Right cardiac atrium (tissue), 5 donors: ENCODE measurements at places on chromosomes 6 and 20. TPM values are rescaled to one million over a fixed set of nuclear protein-coding genes. Genes with fewer than 3 reads are reported as not detected.

POPDC3 gene
- 48.2 TPM for total RNA-seq

GLYATL3 gene
- not detected for total RNA-seq

DNA sequence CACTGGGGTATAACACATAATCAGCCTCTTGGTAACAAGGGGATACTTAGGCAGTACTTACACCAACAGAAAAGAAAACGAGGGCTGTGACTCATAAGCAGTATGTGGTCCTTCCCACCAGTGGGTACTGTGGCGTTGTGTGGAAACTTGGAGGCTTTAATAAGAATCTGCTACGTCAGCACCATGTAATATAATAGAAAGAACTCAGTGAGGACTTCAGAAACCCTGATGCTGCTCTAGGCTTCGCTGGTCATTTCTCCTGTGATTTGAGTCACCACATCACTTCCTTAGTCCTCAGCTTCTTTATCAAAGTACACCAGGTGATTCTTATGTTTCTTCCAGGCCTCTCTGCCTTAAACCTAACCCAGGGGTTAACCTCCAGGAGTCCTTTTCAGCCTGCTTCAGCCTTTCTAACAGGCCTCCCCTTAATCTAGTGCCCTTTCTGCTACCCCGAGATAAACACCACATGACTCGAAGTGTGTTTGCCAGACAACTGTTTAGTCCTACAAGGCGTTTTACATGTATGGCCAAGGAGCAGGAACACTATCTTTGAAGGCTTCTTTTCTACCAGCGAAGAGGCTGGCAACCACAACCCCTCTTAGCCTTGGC, 68.5 kb downstream of the FYN start:
- no peak for DNase-seq

DNA sequence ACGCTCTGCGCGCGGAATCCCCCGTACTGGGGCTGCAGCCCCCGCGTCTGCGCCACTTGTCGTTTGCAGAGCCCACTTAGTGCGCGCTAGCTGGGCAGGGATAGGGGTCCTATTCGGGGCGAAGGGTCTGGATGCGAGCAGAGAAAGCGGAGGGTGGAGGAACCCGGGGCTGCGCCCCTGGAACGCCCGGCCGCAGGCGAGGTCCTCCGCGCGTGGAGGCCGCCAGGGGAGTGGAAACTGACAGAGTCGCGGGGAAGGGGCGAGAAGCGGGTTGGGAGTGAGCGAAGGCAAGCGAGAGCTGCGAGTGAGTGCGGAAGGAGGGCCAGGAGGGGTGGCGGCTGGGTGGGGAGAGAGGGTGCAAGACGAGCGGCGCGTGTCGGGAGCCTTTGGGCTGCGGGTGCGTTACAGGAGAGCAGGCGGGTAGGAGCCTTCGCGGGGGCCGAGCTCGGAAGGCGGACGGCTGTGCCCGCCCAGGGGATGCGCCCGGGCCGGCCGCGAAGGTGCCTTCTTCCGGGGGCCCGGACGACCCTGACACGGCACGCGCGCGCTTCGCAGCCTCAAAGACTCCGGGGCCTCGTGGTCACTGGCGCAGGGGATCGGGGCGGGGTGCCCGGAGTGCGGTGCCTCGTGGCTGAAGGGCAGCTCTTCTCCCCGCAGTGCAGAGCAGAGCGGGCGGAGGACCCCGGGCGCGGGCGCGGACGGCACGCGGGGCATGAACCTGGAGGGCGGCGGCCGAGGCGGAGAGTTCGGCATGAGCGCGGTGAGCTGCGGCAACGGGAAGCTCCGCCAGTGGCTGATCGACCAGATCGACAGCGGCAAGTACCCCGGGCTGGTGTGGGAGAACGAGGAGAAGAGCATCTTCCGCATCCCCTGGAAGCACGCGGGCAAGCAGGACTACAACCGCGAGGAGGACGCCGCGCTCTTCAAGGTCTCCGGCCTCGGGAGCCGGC, 1.2 kb downstream of the IRF4 start:
- DNase-seq, result no peak

DNA sequence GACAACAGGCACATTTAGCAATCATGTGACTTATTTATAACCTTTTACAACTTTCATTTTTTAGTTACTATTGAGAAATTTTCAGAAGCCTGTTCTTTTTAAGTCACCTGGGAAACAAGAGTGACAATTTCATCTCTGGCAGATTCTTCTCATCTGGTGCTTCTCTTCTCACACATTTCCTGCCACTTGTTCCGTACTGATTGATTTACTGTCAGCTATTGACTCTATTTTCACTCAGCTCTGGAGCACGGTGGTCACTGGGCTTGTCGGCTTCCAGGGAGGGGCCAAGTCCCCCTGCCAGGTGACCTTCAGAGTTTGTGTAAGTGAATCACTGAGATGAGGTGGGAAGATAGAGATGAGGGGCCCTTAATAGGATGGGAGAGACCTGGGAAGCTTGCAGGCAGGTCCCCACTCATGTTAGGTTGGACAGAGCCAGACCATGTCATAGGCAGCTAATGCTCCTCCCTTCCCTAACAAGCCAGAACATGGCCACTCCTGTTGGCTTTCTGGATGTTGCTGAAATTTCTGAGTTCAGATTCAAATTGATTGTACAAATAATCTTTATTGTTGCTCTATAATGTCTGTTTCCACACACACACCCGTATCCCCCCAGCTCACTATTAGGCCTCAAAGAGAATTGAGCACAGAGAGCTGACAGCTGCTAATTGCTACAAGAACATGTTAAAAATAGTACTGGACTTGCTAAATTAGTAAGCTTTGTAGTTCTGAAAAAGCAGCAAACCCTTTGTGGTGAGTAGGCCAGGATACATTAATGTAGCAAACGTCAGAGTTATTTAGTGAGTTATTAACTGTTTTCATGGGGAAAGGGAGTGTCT, 13.3 kb downstream of the DUSP22 start:
- DNase-seq, result no peak

BFSP1 gene
- total RNA-seq, result 1.8 TPM

DNA sequence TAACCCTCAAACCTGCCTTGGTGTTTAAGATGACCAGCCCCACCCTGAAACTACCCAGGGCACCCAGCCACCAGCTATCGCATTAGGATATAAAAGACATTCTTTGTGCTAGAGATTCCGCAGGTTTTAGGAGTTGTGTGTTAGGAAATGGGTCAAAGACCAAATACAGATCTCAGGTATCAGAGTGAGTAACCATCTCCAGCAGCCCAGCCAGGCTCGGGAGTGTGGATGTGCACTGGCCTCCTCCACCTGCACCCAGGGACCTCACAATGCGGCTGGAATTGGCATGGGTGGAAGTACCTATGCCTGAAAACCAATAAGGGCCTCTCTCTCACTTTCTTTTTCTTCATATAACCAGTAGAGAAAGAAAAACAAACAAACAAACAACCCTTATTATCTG, 51.1 kb upstream of the CST7 start:
- no peak for DNase-seq

RPS6KA2 gene
- 53.1 TPM for total RNA-seq

SYNDIG1 gene
- total RNA-seq, result 38.6 TPM
